ENCODE measurements at places on chromosomes 12 and 14. TPM values are rescaled to one million over a fixed set of nuclear protein-coding genes. Genes with fewer than 3 reads are reported as not detected.

GRCh38 chr12:120849765-120850164 is 54.4 kb downstream of the SPPL3 start:
- no peak for DNase-seq

GRCh38 chr14:44966601-44967336 is 4.8 kb downstream of the TOGARAM1 start:
- DNase-seq: no peak

ARHGAP9 gene
- total RNA-seq: 5.6 TPM

GRCh38 chr12:61810486-61810885 is 449.7 kb upstream of the USP15 start:
- DNase-seq: no peak

TCTN2 gene
- total RNA-seq: 26.2 TPM

AMDHD1 gene
- total RNA-seq: 0.39 TPM

PLD4 gene
- total RNA-seq: 12.9 TPM

IRAK3 gene
- total RNA-seq: 5.3 TPM

MLH3 gene
- 51.2 TPM for total RNA-seq

DNA sequence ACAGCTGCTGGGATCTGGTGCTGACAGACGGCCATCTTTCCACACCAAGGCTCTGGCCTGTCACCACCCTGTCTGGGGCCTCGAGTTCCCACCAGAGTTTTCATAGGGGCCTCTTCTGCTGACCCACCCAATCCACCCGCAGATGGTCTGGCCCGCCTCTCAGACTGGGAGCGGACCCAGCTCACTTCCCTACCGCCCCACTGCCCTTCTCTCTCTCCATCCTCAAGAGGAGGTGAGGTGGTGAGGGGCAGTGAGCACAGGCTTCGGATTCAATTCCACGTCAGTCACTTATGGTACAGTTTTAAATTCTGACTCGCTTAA is 12.3 kb upstream of the RPS6KL1 start:
- DNase-seq: no peak

GRIP1 gene
- total RNA-seq: 33.4 TPM

GRCh38 chr12:81206429-81206828 is 128.6 kb downstream of the ACSS3 start:
- peak; percentile 77 for DNase-seq

DNA sequence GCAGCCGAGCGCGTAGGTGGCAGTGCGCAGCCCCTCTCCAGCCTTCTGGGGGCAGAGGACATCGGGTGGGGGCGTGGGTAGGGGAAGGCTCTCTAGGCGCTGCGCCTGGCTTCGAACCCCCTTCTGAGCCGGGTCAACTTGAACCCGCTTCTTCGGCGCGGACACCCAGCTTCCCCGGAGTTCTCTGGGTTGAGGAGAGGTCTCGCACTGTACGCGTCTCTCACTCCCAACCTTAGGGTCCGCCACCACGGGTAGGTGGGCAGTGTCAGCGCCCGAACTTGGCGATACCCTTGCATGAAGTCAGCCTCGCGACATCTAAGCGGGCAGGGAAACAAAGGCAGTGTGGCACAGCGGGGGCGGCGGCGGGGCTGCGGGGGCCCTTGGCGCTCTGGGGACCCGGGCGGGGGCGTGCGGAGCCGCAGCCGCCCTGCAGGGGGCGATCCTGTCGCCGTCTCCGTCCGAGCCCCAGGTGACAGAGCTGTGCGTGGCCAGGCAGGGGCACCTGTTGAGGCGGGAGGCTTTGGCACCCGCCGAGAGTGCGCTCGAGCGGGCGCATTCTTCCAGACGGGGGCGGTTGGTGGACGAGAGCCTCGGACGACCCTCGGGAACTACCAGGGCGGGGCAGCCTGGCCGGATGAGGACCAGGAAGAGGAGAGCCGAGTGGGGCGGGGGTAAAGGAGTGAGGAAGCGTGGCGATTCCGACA is 1.1 kb downstream of the GALNT16 start:
- DNase-seq: peak; percentile 63

- no peak for DNase-seq
Measured at GRCh38 chr12:12774791-12775190, 10.7 kb upstream of the APOLD1 start.

DNA sequence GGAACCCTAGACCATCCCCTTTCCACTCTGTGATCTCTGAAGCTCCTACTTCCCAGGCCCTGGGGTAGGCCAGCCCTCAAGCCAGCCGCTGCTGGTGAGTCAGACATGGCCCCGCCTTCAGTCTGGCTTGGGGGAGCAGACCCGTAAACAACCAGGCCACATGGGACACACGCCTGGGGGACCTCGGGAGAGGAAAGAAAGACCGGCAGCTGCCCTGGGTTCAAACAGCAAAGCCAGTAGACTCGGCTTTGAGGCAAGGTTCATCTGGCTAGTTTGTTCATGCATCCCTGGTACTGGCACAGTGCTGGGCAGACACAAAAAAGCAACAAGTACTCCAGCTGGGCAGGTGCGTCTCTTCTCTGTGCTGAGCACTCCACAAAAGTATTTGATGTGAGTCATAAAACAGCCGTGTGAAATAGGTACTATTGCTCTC is 101.9 kb downstream of the SETD3 start:
- no peak for DNase-seq

- DNase-seq: no peak
Measured at GRCh38 chr12:6327229-6328041, 14.4 kb downstream of the TNFRSF1A start.
